GDM1 (cell line): ENCODE measurements at places on chromosomes 6 and 20.

DNA sequence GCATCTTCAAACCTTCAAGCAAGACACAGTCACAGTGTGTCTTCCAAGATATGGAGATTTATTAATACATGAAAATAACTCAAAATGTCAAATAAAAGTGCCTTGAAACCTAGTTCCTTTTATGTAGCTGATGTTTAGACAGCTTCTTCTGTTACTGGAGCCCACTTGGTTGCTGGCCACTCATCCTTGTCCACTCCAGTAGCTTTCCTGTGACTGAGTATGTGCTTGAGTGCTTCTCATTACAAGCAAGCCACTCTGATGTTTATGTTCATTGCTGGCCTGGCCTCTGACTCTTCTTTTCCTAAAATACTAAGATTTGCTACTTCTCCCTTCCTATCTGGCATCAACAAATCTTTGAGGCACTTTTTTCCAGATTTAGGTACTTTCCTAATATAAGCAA is 545.2 kb upstream of the MAN1A1 start:
- DNase-seq: no peak

DNA sequence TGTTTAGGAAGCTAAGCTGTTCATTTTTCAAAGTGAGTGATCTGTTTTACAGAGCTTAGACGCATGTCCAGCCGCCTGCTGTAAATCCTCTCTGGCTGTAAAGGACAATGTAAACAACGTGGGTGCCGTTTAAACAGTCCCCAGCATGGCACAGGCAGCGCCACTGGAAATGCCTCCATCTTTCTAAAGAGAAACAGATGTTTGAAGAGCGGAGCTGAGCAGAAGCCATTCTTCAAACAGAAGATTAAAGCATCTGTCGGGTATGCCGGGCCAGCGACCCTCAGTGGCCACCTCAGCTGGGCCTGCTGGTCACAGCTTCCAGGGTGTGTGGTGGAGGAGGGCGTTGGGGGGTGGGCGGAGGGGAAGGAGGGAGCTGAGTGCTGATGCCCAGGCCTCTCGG is 138.6 kb downstream of the ERMARD start:
- DNase-seq: no peak

- no peak for DNase-seq
These were observed 224.9 kb downstream of the IBTK start for GRCh38 chr6:82022614-82023129.

GRCh38 chr6:15350386-15351083 is 104.7 kb downstream of the JARID2 start:
- DNase-seq: no peak
